ENCODE measurements at places on chromosomes 7 and 10.

DNA sequence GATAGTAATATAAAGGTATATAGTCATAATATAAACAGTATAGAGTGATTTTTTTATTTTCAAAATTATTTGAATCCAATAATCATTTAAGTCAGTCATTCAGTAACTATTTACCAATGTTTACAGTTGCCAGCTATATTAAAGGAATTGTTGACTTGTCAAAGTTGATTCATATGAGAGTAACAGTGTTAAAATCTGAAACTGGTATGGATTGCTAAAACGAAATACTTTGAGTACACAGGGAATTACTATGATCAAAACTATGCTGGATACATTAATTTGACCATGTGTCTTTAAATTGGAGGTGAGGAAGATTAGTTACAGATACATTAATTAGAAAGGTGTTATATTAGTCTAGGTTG lies 282.6 kb downstream of the ADK start:
- DNase-seq, result no peak

GRCh38 chr10:105658696-105659095 lies 1017.6 kb downstream of the SORCS3 start:
- no peak for DNase-seq

GRCh38 chr7:35495844-35496243 lies 199.1 kb downstream of the HERPUD2 start:
- no peak for DNase-seq

GRCh38 chr10:110789604-110790433 lies 81.9 kb upstream of the PDCD4 start:
- peak; percentile 52 for DNase-seq

GRCh38 chr7:47954231-47954911 lies 6.1 kb upstream of the PKD1L1 start:
- DNase-seq, result no peak

DNA sequence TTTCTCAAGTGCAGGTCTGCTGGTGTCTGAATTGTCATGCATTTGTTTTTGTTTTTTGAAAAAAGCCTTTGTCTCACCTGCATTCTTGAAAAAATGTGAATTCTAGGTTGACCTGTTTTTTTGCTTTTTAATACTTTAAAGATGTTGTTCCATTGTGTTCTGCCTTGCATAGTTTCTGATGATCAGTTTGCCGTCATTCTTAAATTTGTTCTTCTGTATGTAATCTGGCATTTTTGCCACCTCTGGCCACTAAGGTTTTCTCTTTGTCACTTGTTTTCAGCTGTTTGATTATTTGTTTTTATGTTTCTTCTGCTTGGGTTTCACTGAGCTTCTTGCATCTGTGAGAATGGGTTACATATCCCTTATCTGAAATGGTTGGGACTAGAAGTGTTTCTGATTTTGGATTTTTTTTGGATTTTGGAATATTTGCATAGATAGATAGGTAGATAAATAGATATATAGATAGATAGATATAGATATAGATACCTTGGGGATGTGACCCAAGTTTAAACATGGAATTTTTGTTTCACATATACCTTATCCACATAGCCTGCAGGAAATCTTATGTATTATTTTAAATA lies 16.5 kb downstream of the MGMT start:
- no peak for DNase-seq

GRCh38 chr7:54326592-54327167 lies 215.5 kb upstream of the VSTM2A start:
- no peak for DNase-seq

- no peak for DNase-seq
Observed at GRCh38 chr10:60950300-60950699, 6.3 kb upstream of the RHOBTB1 start.

DNA sequence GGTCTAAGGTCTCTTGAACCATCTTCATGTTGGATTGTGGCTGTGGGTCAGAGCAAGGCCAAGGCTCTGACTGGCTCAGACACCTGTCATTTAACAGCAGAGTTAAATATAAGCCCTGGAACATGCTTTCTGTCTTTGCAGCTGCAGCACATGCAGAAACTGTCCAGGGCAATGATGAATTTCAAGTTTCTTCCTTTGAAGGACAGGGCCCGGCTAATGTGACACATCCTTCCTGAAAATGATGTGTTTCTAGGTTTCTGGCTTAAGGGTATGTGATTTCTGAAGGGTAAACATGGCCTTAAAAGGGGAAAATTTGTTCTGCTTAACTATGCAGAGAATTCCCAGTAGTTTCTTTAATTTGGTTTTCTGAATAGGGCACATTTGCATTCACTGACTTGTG lies 34.0 kb upstream of the SLC35B4 start:
- no peak for DNase-seq

DNA sequence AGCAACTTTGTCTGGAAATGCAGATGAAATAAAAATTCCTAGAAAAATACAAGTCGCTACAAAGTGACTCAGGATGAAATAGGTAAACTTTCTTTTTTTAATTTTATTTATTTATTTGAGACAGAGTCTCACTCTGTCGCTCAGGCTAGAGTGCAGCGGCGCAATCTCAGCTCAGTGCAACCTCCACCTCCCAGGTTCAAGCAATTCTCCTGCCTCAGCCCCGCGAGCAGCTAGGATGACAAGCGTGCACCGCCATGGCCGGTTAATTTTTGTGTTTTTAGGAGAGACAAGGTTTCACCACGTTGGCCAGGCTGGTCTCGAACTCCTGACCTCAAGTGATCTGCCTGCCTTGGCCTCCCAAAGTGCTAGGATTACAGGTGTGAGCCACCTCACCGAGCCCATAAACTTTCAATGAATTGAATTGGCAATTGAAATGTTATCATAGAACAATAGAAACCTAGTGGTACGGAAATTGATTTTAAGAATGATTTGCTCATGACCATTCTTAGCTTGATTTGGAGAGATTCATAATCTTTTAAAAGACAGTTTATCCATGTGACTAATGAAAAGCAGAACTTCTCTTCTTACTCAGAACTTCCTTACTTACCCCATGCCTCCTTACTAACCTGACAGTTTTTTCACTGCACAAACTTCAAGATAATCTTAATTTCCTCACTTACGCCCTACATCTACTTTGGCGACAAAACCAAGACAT lies 161.7 kb downstream of the FAM107B start:
- DNase-seq, result no peak

GRCh38 chr7:96637522-96637921 lies 72.1 kb downstream of the SEM1 start:
- DNase-seq, result no peak

GRCh38 chr7:105244594-105244993 lies 144.1 kb downstream of the SRPK2 start:
- no peak for DNase-seq

DNA sequence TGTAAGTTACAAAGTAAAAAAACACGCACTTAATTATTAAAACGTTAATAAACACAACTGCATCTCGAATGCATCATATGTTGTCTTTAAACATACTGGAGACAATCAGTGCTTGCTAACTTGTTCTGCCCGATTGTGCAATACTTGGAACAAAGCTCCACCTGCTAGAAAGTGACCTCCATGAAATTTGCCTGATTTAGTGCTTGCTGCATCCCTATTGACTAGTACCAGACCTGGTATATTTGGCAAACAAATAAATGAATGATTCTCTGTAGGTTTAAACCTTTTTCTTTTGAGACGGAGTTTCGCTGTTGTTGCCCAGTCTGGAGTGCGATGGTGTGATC lies 6.2 kb downstream of the BZW2 start:
- no peak for DNase-seq

- DNase-seq, result no peak
Observed at GRCh38 chr10:73576178-73576889, 14.8 kb downstream of the USP54 start.

DNA sequence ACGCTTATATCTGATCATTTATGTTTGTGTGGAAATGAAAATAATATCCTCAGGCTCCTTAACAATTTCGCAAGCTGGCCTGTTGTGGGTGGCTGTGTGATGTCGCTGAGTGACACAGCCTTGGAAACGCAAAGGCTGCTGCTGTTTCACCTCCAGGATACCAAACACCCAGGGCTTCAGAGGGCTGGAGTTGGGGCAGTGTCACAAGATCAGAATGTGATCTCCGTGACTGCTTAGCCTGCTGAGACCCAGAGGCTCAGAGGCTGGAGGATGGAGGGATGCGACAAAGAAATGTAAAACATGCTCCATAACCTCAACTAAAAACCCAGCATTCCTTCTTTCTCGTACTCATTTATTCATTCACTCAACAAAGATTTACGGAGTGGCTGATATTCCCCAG lies 37.2 kb upstream of the BMPER start:
- DNase-seq, result no peak

GRCh38 chr7:48398191-48398590 lies 226.9 kb downstream of the ABCA13 start:
- DNase-seq, result no peak

DNA sequence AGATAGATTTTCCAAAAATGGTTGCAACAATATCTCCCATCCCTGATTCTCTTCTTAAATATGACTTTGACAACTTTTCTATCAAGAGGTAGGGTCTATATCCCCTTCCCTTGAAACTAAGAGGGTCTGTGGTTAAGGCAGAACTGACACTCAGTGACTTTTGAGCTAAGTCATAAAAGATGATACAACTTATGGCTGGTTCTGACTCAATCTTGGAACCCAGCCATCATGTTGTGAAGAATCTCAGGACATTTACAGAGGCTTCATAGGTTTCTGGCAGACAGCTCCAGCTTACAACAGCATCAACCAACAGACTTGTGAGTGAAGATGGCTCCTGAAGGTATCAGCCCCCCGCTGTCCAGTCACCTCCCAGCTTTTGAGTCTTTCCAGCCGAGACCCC lies 203.5 kb downstream of the RNLS start:
- DNase-seq, result no peak

- DNase-seq, result no peak
Observed at GRCh38 chr7:2488272-2488645, 12.1 kb upstream of the GRIFIN start.

DNA sequence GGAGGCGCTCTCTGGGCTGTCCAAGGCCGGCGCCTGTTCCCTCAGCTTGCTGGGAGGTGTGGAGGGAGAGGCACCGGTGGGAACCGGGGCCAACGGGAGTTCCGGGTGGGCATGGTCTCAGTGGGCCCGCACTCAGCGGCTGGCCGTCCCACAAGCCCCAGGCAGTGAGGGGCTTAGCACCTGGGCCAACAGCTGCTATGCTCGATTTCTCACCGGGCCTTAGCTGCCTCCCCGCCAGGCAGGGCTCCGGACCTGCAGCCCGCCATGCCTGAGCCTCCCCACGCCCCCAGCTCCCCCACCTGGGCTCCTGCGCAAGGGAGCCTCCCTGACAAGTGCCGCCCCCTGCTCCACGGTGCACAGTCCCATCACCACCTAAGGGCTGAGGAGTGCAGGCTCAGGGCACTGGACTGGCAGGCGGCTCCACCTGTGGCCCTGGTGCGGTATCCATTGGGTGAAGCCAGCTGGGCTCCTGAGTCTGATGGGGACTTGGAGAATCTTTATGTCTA lies 276.5 kb downstream of the SH2D4B start:
- no peak for DNase-seq

GRCh38 chr10:12906051-12906541 lies 95.4 kb downstream of the CCDC3 start:
- no peak for DNase-seq

DNA sequence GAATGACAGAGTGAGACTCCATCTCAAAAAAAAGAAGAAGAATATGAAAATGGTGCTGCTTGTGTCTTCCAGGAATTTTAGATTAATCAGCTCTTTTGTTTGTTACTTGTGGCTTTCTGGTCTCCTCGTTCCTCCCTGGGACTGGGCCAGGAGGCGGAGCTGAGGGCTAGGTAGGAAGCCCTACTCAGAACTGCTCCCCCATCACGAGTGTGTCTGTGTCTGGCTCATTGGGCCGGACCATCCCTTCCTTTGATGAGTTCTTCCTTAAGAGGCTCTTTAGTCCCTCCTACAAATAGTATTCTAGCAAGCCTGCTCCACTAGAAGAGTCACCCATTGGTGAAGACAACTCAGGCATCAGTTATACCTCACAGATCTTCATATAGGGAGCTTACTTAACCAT lies 56.8 kb upstream of the YAE1 start:
- DNase-seq, result no peak
